Regular cardiac myocyte (primary cell): ENCODE measurements at places on chromosomes 3 and 15. TPM values are rescaled to one million over a fixed set of nuclear protein-coding genes. Genes with fewer than 3 reads are reported as not detected.

The GOLGA8T gene
- 0.28 TPM in 1 of 2 replicates, not detected in the other for total RNA-seq

The ROPN1 gene
- not detected in 2 replicates for total RNA-seq

The SH2D7 gene
- not detected in 2 replicates for total RNA-seq

The SI gene
- total RNA-seq: not detected in 2 replicates

The RBP2 gene
- total RNA-seq: not detected in 2 replicates
